ENCODE measurements at places on chromosomes 6 and 20.

GRCh38 chr20:49400904-49401303 lies 81.6 kb downstream of the KCNB1 start:
- no peak for DNase-seq

DNA sequence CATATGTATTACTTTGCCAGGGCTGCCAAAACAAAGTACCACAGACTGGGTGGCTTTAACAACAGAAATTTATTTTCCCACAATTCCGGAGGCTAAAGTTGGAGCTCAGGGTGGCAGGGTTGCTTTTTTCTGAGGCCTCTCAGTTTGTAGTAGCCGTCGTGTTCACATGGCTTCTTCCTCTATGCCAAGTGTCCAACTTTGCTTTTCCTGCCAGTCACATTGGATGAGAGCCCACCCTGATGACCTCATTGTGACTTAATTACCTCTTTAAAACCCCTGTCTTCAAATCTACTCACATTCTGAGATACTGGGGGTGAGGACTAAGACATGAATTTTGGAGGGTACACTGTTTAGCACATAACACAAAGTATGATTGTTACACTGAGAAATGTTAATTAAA lies 9.9 kb upstream of the ECT2L start:
- no peak for DNase-seq

- DNase-seq: no peak
Observed at GRCh38 chr20:58829531-58829941, 21.2 kb downstream of the GNAS-AS1 start.

- peak; percentile 63 for DNase-seq
Observed at GRCh38 chr6:73523434-73524123, 2.7 kb upstream of the EEF1A1 start.

DNA sequence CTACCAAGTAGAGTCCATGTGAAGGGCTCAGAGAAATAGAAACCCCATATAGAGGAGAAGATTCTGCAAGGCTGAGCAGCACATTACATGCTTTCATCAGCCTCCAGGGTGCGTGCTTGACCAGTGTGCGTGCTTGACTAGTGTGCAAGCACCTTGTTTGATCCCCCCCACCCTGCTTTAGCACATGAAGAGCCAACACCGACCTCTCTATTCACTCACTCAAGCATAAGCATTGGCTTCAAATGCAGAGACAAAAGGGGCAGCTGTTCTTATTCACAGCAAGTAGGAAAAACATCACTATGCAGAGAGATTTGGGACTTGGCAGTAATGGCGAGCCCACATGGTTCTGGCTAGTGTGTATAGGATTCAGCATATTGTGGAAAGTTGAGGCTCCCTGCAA lies 278.7 kb upstream of the RNF217 start:
- no peak for DNase-seq

GRCh38 chr6:144372611-144373594 lies 87.8 kb downstream of the UTRN start:
- DNase-seq: no peak

DNA sequence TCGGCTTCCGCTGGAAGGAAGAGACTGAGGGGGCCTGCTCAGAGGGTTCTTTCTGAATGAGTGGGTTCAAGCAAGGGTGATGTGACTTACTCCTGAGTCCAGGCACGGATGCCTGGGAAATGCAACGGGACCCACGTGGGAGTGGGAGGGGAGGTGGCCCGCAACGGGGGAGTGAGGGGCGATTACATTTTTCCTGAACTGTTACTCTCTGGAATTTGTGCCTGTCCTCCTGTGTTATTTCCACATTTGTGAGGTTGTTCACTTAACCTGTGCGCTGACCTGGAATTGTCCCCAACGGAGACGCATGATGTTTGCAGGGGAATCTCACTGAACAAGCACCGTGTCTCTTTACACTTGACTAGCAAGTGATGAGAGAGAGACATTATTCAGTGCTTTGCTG lies 209.4 kb downstream of the CDH4 start:
- DNase-seq: no peak

DNA sequence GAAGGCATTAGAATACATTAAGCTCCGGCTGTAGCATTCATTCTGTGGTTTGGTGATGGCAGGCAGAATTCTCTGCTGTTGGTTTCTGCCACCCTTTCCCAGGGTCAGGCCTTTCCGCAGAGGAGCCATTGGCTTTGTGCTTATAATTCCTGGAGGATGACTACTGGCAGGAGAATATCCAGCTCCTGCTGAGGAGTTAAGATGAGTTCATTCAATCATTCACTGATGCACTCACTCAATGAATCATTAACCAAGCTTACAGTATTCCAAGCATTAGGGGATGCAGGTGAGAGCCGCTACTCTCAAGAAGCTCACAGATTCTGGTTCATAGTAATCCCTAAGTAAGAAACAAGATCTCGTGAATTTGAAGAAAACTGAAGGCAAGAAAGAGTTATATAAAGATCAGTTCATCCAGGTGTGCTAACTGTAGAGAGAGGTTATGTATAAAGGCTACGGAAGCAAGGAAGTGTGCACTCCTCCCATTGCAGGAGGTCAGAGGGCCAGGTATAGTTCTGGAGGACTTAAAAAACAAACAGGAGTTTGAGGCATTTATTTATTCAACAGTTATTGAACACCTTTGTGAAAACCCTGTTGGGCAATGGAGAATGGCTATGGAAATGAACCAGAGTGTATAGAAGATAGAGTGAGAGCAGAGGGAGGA lies 75.5 kb downstream of the HMGN3 start:
- DNase-seq: no peak

DNA sequence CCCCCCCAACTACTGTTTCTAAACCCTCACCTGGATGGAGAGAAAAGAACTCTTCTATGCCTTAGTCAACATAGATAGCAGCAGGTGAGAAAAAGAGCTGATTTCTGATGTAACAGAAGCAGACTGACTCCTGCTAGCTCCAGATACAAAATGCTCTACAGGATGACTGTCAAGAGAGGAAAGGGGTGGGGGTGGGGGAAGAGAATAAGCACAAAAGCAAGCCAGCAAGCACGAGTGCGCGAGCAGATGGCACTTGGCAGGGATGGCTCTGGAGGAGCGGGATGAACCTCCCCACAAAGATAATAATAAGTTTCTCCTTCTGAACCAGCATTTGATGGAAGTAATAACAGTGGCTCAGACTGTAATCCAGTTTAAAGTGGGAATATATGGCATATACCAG lies 45.6 kb upstream of the SPDEF start:
- DNase-seq: no peak

GRCh38 chr20:62898093-62898964 lies 28.0 kb downstream of the DIDO1 start:
- DNase-seq: no peak

DNA sequence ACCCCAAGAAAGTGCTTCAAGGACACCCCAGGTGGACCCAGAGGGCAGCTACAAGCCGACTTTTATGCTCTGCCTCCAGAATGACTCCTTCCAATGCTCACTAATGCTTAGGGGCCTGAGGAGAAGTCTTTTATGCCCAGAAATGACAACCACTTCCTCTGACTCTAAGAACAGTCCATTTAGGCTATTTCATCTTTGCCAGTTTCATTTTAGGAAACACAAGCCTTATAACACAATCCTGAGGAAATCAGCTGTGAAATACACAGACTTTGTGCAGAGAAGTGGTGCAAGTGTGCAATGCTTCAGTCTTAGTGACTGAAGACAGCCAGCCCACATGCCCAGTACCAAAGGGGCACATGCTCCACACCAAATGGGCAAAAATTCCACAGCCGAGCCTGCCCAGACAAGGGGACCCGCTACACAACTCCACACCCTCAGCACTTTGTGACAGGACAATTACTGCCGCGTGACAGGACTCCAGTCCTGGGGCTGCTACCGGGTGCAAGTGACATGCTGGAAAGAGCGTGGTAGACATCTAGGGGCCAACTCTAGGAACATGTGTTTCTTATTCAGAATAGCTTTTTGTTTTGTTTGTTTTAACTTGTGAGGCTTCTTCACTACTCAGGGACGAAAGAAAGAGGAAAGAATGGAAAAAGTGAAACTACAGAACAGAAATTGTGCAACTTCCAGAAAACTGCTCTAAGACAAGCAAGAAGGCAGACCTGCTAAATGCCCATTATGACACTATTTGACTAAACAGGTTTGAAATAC lies 28.2 kb upstream of the PLAGL1 start:
- no peak for DNase-seq

DNA sequence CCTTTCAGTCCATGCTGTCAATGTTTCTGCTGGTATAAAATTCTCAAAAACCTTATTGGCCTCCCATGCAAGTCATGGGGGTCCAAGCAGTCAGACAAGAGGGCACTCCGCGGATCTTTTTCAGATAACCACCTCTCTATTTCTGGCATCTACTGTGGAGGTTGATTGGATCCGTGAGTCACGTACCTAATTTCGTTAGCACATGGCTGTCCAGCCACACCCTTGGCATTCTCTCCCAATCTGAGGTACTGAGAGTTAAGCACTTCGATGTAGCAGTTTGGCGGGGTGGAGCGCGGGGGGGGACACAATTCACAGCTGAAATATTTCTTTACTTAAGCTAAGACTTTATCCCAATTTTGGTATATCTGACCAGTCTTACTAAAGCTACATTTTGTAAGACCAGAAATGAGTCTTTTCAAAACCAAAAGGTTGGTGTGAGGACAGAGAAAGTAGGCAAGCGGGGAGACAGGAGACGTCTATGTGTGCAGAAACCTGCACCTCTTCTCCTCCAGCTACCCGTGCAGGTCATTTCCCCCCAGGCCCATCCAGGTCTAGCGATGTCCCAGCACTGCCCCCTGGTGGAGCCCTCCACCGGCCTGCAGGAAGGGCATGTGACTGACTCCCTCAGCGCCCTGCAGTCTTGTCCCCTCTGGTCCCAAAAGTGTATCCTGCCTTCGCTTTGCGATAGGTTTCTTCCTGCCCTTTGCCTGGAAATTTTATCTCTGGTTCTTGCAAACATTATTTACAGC lies 113.1 kb downstream of the ADAT2 start:
- peak; percentile 38 for DNase-seq

GRCh38 chr6:4394786-4395185 lies 259.4 kb upstream of the ECI2 start:
- no peak for DNase-seq

DNA sequence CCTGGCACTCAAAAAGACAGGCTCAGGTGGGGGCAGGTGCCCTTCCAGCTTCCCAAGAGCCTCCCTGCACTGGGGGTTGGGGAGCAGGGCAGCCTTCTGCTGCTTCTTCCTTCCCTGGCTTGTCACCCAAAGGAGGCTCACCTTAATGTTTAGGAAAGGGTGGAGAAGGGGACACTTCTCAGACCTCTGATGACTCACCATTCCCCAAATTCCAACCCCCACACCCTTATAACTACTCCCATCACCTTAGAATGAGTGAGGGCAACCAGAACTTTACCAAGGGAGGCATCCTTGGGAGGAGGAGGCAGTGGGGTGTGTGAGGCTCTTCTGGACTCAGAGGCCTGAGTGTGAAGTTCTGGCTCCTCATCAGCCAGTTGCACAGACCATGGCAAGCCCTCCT lies 15.2 kb upstream of the FOXP4 start:
- no peak for DNase-seq

GRCh38 chr20:59526242-59527225 lies 77.8 kb upstream of the PHACTR3 start:
- DNase-seq: no peak

GRCh38 chr6:16766043-16766536 lies 4.8 kb upstream of the ATXN1 start:
- DNase-seq: no peak

DNA sequence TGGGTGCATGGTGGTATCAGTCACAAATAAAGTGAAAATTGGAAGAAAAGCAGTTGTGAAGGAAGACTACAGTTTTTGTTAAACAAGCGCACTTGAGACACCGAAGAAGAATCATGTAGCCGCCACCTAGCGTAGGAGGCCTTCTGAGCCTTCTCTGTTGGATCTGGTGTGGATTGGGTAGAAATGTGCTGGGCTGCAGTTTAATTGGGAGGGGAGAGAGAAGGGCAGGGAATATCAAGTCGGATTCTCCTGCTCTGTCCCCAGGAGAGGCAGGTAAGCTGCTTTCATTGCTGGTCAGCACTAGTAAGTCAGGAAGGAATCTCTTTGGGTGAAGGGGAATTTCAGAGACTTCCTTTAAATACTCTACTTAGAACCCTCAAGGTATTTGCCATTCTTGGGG lies 1.2 kb upstream of the FABP7 start:
- no peak for DNase-seq

DNA sequence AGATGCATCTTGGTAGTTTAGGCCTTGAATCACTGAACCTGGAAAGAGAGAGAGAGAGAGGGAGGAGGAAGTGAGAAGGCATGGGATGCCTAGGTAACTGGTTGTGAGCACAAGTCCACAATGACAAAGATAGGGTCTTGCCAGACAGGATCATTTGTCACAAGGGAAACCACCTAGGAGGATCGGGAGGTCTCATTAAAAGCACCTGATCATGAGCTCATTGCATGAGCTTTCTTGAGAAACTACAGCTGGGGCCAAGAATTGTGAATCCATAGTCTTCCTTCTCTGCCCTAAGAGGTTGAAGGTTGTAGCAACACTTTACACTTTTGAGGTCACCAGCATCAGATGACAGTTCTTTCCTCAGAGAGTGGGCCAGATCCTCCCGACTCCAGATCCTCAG lies 195.7 kb downstream of the CD83 start:
- no peak for DNase-seq

GRCh38 chr6:73951183-73951582 lies 255.2 kb downstream of the CD109 start:
- DNase-seq: no peak

DNA sequence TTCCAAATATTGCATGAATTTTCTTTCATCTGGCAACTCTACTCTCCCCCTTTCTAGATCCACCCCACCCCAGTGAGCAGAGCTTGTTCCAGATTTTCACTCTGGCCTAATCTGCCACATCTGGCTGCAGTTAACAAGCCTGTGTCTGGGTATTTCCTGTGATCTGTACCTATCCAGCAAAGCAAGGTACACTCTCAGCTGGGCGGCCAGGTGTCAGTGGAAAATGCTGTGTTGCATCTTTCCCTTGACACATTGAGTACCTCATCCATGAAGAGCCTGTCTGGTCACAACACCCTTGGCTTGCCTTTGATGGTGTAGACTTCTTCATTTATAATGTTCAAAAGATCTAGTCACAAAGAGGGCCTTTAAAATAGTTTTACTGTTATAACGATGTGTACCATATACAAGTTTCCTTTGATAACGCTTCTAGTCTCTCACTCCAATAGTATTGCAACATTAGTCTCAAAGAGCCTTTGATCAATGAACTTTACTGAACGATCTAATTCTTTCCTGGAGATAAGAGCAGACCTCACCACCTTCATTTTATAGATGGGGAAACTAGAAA lies 6.0 kb upstream of the RNF182 start:
- DNase-seq: no peak

- no peak for DNase-seq
Observed at GRCh38 chr6:19613678-19614077, 223.5 kb upstream of the ID4 start.

DNA sequence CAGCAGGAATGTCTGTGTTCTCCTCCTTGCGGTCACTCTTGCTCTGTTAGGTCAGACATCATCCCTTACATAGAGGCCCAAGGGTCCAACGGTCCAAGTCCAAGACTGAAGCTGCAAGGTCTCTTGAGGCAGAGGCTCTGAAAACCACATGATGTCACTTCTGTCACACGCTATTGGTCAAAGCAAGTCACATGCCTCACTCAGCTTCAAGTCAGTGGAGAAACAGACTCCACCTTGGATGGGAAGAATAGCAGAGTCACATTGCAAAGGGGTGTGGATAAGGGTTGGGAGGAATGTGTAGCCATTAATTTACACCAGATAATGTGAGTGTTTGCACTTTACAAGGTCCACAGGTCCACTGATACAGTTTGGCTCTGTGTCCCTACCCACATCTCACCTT lies 17.5 kb downstream of the SLC52A3 start:
- DNase-seq: no peak

- no peak for DNase-seq
Observed at GRCh38 chr6:100456141-100456907, 8.4 kb downstream of the SIM1 start.

All from stimulated activated CD4-positive, alpha-beta T cell treated with anti-CD3 and anti-CD28 coated beads, Interleukin-1b, Interleukin-23, amount 100 ng/mL, for 1 hour (primary cell).